Activated CD8-positive, alpha-beta memory T cell treated with anti-CD3 and anti-CD28 coated beads, Interleukin-2, amount 50 U/mL, for 4 hours (primary cell): ENCODE measurements at places on chromosomes 4 and X.

DNA sequence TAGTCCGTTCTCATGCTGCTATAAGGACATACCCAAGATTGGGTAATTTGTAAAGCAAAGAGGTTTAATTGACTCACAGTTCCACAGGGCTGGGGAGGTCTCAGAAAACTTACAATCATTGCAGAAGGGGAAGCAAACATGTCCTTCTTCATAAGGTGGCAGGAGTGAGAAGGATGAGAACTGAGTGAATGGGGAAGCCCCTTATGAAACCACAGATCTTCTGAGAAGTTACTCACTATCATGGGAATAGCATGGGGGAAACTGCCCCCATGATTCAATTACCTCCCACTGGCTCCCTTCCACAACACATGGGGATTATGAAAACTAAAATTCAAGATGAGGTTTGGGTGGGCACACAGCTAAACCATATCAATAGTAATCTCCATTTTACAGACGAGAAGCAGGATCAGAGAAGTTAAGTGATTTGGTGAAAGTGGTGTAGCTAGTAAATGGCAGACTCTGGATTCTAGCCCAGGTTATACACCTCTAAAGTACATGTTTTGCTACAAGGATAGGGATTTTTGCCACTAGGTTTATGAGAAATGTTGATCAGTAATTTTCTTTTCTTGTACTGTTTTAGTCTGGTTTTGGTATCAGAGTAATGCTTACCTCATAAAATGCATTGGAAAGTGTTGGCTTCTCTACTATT is 47.3 kb upstream of the C1GALT1C1 start:
- no peak for DNase-seq

- DNase-seq: no peak
These were observed 67.5 kb downstream of the TECRL start for GRCh38 chr4:64341711-64342110.

GRCh38 chr4:77190053-77190452 is 33.0 kb downstream of the CCNG2 start:
- no peak for DNase-seq

DNA sequence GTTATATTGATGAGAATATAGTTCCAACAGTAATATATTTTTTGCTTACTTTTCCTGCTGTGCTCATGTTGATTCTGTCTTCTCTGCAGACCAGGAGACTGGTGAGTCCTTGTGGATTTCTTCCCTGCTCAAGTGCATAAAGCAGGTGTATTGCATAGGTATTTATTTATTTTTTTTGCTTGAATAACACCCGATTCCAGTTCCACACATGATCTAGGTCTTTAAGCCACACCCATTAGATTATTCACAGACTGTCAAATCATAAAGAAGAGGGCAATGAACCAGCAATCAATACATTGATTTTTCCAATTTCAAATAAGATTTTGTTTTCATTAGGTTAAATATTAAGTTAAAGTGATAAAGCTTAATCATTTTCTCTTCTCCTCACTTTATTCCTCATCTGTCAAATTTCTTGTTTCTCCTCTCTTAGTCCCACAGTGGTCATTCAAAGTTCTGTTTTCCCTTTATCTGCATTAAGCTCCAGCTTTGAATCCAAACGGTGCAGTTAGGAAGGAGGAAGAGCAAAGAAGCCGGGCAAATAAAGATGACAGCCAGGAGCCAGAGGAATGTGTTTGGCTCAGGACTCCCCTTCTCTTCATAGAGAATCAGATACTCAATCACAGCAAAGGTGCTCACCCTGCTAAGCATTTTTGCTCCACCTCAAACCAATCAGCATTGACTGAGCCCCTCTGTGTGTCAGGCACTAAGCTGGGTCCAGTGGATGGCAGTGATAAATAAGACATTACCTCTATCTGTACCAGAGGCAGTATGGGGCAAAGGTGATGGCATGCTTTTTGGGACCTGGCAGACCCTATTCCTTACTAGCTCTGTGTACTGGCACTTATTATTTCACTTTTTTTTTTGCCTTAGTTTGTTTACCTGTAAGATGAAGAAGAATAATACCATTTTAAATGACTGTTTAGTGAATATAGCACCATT is at the start of gene ADH1A:
Gene ADH1A, minus strand, starts transcription at position 138 of the 939 bp plus-strand sequence. Its CDS starts 71 bp downstream, at position 67.
- no peak for DNase-seq

DNA sequence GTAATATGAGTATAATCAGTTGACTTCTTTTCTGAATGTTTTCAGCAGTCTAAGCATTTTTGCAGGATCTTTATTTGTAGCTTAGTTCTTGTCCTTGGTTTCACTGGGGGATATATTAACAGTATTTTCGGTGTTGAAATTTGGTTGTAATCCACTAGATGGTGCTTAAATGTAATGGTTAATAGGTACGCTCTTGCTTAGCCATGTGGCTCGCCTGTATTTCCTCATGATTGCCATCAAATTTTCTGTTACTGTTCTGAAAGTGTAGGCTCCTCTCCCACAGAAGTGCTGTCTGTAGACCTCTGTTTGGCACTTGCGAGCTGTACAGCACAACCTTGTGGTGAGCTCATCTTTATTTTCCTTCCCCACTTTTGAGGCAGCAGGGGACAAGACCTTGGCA is 3.9 kb upstream of the FAAH2 start:
- no peak for DNase-seq

DNA sequence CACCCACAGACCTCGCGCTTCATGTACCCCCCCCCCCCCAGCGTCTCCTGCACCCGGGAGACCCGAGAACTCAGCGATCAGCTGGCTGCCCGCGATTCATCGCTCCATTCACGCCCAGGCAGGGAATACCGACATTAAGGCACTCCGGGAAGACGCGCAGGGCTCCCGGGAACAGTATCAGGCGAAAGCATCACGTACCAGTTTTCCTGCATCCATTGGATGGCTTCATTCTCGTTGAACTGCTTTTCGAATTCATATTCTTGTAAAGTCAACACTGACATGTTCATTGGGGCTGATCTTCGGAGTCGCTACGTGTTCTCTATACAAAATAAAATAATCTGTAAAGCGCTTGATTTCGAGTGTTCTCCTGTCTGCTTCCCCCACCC is 373 bp downstream of the ELOVL6 start:
- DNase-seq: no peak

GRCh38 chr4:53059871-53060270 is 197.8 kb downstream of the RASL11B start:
- DNase-seq: no peak

DNA sequence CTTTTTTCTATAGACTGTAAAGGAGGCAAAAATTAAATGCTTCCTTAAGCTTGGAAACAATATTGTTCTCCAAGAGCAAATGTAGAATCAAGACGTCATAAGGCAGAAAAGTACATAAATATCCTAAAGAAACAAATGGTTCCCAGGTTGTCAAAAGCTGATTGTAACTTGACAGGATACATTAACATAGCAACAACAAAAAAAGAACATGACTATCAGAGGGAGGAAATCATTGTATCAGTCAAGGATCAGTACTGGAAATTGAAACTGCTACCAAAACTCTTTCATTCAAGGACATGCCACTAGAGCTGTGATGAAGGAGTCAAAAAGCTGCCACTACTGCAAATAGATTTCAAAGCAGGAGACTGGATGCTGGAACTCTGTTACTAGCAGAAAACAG is 168.3 kb downstream of the BTC start:
- DNase-seq: no peak

DNA sequence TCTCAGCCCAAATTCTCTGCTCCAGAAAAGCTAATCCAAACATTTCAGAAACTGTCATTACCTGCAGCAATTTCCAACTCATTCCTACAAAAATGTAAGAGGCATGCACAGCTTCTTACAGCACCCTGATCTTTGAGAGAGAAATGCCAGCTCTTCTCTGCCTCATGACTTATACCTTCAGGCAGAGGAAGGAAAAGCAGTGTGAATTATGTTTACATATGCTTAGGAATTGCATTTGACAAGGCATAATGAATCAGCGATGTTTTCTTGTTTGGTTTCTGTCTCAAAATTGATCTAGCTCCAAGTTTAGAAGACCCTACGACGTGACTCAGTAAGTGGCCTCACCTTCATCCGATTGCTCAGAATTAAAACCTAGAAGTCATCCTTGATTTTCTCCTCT is 21.8 kb upstream of the AGA start:
- DNase-seq: no peak

DNA sequence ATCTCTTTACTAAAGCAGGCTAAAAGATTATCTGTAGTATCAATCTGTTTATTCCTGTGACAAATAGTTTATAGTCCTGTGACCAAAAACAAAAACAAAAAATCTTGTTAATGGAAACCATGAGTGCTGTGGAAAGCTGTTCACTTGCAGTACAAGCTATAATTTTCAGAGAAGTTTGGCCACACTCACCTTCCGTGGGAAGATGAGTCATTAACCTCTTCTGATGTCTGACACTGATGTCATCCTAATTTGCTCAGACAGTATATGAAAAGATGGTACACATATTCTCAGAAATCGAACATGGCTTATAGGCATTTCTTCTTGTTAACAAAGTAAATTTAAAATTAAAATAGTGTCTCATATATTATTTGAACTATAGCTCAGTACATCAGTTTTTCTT is 19.9 kb upstream of the ENPP6 start:
- peak; percentile 31 for DNase-seq

DNA sequence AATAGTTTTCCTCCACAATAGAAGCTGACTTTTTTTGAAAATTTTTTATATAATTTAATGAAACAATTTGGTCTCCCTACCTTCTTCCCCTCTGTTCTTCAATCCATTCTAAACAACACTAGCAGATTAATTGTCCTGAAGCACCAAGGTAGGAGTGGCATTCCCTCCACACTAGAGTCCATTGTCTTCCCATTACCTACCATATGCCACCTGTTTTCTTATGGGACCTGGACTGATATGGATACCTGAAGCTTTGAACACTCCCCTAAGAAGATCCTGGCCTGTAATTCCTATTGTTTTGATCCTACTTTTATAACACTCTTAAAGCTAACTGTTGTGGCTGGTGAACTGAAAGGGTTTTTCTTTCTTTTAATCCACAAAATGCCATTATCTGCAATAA is 92.0 kb downstream of the APBB2 start:
- no peak for DNase-seq

DNA sequence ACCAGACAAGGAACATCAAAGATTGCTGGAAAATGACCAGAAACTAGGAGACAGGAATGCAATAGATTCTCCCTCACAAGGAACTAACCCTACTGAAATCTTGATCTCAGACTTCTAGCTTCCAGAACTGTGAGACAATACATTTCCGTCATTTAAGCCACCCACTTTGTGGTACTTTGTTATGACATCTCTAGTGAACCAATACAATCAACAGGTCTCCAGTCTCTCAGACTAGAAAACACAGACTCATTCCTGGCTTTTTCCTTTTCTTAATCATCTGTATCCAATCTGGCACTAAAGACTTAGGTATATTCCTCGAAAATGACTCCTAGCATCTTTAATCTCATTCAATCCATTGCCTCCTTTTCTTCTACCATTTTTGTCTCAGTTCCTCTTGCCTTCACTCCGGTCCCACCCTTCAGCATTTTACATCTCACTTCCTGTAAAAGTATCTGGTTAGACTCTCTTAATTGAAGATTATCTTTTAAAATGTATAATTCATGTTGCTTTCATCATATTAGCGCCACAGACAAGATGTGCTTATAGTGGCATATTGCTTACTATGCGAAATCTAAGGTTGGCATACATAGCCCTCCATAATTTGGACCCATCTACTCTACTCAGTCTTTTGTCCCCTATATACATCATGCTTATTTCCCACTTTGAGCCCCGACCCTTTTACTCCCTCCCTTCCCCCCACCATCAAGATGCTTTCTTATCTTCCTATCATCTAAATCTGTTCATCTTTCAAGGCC is 250.0 kb downstream of the ENOX2 start:
- no peak for DNase-seq

DNA sequence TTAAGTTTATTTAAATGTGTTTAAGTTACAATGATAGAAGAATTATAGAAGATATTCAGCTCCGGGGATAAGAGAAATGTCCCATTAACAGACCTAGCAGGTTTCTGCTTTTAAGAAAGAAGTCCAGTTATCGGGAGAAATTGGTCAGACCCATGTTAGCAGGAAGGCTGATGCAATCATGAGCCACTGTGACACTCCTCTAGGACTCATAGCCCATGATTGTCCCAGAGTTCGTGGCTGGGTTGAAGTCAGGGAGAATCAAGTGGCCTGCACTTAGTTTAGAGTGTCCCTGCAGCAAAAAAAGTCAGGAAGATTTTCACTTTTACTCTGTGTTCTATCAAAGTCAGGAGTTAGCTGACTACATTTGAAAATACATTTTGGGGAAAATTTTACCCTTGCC is 72.0 kb downstream of the TMEM144 start:
- no peak for DNase-seq

DNA sequence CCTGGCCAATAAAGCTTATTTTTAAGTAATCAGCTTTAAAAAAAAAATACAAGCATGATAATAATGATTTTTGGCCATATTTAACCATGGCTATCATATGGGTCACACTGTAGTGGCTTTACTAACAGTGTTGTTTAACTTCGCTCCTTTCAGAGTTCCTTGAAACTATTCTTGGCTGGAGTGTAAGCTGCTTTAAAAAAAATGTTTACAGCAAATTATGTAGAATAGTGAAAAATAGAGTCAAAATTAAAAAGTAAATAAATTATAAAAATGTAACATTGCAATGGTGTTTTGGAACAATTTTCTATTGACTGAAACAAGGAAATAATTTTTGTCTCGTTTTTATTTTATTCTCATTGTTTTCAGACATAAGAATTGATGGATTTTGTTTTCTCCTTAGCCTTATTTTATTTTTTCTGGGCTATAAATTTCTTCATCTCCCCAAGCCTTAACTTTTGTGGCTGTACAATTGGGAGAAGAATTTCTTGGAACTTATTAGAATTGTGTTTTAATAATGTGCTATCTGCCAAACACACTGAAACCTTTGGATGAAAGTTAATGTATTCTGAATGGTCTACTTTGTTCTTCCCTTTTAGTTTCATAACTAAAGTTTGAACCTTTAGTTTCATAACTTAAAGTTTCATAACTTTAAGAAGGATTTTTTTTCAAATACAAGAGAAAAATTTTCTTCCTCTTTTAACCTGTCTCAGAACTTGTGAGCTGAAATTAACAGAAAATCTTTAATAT is 182.0 kb downstream of the ARHGAP24 start:
- DNase-seq: no peak

DNA sequence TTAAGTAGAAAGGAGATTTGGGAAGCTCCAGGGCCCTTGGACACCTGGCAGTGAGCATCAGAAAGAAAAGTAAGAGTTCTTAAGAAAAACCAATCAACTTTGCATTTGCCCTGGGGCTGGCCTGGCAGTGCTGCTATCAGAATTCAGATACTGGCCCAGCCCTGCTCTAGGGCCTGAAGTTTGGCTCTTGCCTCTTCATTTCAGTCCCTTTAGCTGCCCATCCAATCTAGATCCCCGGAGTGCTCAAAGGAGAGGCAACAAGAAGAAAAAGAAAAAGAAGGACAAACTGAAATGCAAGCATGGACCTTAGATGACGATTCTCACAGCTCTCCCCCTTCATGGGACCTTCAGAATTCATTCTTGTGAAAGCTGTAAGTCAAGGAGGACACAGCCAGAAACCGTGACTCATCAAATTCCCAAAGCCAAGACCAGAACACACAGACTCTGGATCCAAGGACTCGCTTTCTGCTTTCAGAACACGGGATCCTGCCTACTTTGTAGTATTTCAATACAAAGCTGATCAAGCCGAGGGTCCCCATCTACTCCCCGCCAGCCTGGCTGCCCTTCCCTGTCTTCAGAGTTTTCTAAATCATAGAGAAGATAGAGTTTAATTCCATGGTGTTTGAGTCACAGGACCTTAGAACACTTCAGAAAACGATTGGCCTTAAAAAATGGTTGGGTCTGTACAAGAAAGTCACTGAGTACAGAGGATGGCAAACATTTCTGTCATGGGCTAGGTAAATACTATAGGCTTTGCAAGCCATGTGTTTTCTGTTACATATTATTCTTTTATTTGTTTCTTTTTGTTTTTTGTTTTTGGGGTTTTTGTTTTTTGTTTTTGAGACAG is 103.7 kb downstream of the RBM47 start:
- no peak for DNase-seq

- peak; percentile 25 for DNase-seq
These were observed 18.9 kb upstream of the GPR101 start for GRCh38 chrX:137052643-137053235.
